ENCODE measurements at places on chromosomes 2 and 18. TPM values are rescaled to one million over a fixed set of nuclear protein-coding genes. Genes with fewer than 3 reads are reported as not detected.

DNA sequence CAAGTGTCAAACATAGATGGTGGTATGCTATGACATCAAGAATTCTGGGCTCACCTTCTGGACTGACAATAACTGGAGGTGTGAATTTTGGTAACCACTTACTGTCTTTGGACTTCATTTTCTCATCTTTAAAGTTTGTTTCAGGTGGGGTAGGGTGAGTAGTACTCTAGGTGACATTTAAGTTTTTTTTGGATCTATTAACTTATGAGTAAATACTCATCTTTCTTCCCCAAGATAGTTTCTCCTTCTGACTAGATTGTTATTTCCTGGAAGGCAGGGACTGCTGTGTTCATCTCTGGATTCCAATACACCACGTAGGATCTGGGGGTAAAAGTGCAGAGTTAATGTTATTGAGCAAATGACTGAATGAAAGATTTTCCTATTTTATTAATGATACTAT, 55.9 kb downstream of the ICOS start:
- DNase-seq = no peak

DNA sequence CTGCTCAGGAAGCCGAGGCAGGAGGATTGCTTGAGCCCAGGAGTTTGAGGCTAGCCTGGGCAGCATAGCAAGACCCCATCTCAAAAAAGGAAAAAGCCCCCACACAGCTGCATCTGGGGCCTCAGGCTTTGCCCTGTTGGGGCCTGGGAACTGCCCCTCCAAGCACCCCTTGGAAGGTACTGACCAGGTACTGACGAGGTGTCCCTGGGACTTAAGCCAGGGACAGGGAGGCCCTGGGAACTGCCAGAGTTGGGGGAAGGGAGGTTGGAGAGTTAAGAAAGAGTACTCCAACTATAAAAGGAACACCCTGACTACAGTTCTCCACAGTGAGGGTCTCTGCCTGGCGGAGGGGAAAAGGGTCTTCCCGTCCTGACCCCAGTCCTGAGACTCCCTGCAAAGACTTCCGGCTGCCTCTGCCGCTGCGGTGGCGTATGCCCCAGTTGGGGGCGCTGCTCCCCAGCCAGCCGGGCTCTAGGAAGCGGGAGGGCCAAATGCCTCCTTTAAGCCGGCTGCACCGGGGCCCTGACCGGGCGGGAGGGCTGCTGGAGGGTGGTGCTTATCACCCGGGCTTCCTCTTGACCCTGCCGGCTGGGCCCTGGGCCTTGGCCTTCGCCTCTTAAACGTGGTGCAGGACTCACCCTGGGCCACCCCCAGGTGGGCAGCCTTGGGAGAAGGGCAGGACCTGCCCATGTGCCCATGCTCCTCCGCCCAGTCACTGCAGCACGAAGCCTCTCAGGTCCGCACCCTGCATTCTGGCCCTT, 12.8 kb downstream of the SLC30A3 start:
- DNase-seq = no peak

DNA sequence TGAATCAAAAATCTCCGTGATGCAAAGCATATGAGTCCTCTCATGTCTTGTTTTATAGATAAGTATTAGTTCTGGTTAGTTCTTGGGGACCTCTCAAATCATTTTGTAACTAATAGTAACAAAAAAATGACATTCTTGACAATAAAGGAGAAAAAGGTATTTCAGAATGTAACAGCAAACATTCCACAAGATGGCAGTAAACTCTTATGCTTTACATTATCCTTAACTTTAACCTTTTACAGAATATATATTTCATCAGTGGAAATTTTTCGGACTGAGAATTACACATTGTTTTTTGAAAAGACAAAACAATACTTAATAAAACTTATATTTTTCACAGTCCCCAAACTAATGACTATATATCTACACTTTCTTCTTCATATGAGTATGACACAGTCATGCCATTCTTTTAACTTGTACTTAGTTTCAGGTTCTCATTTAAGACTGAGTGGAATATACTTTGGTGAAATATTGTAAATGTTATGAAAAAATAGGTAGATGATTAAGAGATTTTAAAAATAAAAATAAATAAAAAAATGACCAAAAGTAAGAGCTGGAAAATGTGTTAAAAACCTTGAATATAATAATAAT, 142.9 kb upstream of the NXPH2 start:
- DNase-seq = peak; percentile 4

DNA sequence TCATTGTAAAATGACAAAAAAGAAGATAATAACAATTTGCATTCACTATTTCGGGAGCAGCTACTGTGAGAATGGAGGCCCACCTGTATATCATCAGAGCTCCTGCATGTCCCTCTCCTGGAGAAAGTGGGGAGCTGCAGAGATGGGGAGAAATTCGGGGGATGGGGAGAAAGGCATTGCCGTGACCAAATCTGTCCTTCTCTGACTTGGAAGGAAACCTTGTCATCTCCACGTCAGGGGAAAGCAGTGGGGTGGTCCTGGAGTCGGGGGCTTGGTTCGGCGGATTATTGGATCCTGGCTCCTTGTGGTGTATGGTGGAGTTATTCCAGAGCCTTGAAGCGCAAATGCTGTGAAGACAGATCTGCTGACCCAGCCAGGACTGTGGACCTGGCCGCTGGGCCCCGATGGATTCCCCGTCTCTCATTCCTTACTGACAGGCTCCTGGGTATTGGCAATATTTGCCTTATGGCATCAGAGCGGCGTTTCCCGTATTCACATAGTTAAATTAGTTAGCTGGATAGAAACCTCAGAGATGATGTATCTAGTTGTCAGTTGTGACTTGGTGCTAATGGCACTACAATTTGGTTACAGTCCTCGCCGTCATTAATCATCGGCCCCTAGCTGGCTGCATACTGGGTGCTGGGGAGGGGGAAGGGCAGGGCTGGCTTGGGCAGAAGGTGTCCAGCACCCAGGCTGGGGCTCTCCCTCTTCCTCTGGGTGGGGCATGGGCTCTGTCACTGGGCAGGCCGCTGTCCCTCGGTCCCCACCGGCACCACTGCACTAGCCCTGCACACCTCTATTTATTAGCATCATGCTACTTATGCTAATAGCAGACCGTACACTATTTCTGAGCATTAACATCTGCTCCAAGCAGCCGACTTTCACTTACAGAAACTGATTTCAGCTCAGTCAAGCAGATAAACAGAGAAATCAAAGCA, 31.7 kb downstream of the CELF4 start:
- no peak for DNase-seq

DNA sequence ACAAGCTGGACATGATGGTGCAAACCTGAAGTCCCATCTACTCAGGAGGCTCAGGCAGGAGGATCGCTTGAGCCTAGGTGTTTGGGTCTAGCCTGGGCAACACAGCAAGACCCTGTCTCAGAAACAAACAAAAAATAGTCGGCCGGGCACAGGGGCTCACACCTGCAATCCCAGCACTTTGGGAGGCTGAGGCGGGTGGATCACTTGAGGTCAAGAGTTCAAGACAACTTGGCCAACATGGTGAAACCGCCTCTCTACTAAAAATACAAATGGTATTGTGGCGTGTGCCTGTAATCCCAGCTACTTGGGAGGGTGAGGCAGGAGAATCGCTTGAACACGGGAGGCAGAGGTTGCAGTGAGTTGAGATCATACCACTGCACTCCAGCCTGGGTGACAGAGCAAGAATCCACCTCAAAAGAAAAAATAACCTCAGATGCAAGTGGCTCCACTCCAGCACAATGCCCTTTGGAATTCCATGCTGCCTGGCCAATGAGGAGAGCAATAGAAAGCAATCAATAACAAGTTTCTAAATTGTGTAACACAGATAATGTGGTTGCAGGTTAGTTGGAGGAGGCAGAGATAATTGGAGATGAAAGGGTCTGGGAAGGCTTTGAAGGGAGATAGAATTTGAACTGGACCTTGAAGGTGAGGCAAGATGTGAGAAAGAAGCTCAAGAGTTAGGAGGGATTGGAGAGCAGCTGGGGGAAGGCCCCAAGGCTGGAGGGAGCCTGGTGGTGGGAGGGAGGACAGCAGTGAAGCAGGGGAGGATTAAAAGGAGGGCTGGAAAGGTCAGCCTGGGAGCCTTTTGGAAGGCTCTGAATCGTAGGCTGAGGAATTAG, 6.0 kb downstream of the TTC31 start:
- no peak for DNase-seq

Gene ALPG
- total RNA-seq = not detected

Gene BARD1
- 4.7 TPM for total RNA-seq

Gene SPHKAP
- total RNA-seq = not detected

Gene KIF1A
- total RNA-seq = 1.2 TPM

Gene IL36A
- not detected for total RNA-seq

Gene HADHB
- total RNA-seq = 110 TPM

Gene POTEI
- 0.06 TPM for total RNA-seq
